ENCODE measurements at places on chromosomes 3 and 15. TPM values are rescaled to one million over a fixed set of nuclear protein-coding genes. Genes with fewer than 3 reads are reported as not detected.

- DNase-seq = no peak
These were observed 30.4 kb downstream of the ATG3 start for GRCh38 chr3:112531358-112531781.

- no peak for DNase-seq
These were observed 26.4 kb upstream of the KLF13 start for GRCh38 chr15:31300208-31300661.

DNA sequence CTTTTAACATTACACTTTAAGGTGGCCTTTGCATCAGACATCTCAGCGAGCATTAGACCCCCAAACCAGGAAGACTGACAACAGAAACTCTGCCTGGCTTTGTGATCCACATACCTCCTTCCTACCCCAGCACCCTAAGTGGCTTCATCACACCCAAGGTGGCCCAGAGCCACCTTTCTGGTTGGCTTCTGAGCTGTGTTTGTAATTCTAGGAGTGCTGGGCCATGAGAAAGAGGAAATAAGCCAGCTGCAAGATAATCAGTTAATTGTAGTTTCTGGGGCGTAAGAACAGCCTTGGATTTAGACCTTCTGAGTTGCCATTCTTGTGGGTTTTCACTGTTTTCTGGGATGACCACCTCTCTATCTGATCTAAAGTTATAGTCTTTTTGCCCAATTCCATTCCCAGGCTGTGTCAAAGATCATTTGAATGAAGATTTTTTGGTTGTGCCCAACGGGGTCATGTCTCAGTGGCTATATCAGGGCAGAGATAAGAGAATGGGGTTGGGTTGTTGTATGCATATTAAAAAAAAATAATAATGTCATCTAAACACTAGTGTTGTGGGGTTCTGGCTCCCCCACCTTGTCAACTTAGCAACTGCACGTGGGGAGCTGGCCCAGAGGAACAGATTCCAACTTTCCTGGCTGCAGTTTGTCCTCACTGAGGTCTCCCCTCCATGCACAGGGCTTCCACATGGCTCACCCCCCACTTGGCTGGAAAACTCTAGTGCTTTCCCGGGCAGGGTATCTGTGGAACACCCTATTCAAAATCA lies 234.8 kb upstream of the WNT5A start:
- no peak for DNase-seq

DNA sequence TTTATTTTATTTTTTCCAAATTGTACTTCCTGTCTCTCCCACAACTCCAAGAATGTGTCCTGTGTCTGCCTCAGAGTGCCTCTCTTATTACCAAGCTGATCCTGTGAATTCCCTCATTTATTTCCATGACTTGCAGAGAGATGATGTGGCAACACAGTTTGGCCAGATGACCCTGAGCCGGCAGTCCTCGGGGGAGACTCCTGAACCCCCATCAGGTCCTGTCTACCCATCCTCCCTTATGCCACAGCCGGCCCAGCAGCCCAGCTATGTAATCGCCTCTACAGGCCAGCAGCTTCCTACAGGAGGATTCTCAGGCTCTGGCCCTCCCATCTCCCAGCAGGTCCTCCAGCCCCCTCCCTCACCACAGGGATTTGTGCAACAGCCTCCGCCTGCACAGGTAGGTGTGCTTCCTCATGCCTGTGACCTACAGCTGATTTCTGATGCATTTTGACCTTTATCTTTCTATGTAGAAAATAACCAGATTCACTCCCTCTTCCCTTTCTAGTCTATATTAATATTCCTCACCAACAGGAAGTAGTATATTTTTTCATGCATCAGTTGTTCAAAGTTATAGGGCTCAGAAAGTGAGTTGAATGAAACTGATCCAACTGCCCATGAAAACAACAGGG lies 100.0 kb downstream of the ARPP21 start:
- no peak for DNase-seq

- no peak for DNase-seq
These were observed 18.3 kb upstream of the PKM start for GRCh38 chr15:72249142-72249810.

DNA sequence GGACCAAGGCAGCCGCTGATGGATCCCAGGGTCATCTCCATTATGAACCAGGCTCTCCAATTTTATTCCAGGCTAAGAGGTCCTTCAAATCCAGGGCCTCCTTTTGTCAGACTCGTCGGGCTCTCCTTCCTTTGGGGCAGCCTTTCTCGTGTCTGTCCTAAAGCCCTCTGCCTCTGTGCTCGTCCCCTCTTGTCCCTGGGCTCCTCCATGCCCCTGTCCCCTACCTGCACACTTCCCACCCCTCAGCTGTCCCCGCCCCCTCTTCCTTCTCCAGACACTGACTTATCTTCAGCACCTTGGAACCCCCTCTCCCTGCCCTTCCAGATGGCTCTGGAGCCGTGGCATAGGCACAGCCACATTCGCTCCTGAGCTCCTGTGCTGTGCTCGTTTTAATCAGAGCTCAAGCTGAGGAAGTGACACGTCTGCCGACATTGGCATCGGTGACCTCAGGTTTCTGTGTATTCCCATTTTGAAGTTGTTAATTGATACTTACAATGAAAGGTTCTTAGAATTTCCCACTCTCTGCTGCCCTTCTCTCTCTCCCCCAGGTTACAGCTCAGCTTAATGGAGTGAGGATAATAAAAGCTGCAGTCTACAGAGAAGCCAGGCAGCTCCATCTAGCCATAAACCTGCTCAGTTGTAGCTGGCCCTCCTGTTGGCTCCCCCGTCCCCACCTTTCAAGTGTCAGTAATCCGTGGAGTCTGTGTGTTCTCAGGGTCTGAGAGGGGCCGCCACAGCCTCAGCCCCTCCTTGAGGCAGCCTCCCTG lies 51.1 kb upstream of the SEC22A start:
- no peak for DNase-seq

DNA sequence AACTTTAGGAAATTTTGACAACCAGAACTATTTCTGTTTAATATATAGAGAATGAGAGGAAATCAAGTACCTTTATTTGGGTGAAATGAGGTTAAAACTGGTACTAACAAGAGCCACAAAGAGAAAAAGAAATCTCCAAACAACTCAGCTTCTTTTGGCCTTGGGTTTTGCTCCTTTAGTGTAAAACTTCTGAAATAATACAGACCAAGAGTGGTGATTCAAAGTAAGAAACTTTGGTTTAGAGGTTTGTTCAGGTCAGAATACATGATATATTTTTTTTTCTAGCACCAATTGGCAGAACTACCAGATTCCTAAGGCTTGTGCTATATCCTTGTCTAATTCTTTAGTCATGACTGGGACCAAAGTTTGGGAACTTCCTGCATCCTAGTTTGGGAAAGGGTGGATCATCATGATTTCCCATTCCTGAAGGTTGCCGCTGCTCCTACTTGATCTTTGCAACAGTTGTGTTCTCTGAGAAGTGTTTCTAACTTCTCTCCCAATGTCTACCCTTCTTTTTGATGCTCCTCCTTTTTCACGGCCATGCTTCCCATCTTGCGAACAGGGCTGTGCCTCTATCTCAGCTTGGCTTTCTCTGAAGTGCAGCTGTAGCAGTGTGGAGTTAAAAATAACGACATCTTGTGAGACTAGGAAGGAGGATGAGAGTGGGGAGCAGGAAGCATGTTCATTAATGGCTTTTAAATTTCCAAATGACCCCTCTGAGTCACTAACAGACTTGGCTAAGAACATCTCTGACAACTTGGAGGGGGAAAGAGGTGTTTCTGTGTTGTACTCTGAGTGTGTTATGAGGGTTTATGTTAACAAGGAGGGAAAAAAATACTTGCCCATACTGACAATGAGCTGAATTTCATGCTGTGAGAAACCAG lies 87.7 kb downstream of the KCNAB1 start:
- no peak for DNase-seq

DNA sequence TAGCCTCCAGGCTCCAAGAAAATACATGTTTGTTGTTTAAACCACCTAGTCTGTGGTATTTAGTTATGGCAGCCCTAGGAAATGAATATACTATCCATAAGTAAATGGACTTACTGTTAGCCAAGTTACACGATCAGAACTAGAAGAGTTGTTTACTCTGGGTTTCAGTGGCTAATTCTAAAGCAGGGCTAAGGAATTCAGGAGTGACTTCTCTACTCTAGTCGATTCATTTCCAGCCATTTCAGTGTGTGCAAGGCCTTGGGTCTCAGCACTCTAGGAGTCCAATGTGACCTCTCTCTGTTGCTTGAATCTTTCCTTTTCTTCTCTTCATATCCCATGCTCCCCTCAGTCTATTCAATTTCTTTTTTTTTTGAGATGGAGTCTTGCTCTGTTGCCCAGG lies 66.7 kb downstream of the BHLHE40 start:
- no peak for DNase-seq

- DNase-seq = no peak
These were observed 27.6 kb downstream of the ALS2CL start for GRCh38 chr3:46665763-46666452.

GRCh38 chr3:195807681-195808121 lies 4.0 kb downstream of the MUC4 start:
- DNase-seq = no peak

- no peak for DNase-seq
These were observed 11.4 kb downstream of the RAB6B start for GRCh38 chr3:133884054-133884886.

- DNase-seq = no peak
These were observed 123.1 kb upstream of the STRIT1 start for GRCh38 chr3:155416500-155417118.

- DNase-seq = no peak
These were observed 16.4 kb downstream of the SPG11 start for GRCh38 chr15:44647036-44647435.

GRCh38 chr3:196932600-196932999 lies 9.7 kb downstream of the NCBP2 start:
- no peak for DNase-seq

DNA sequence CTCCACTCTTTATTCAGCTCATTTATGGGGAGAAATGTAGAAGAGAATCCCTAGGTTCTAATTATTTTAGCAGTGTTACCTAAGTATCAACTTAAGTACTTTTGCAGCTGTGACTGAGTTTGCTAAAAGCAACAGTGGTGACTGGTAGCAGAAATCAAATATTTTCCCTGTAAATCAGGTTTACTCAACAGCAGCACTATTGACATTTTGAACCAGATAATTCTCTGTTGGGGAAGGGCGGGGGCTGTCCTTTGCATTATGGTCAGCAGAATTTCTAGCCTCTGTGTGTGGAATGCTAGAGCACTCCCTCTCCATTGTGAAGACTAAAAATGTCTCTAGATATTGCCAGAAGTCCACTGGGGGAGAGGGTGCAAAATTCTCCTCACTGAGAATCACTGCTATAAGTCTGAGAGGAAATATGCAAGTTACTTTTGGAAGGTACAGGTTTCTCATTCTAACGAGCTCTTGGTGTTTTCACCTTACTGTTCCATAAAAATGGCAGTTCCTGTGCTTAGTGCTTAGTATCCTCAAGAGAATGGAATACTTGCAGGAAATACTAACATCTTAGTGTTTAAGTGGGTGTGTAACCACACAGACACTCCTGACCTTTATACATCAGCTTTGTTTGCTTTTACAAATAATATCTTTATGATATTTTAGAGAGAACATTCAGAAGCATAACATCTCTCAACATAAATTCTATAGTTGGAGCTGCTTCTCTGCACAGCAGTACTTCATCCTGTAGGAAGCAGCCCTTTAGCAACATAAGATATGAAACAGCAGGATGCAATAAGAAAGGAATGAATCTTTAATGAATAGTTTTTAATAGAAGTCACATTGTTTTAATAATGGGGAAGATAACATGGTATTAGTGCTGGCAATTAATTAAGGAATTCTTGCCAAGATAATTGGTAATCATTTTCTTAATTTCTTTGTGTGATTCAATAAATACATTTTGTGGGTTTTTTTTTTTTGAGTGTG lies 246.5 kb upstream of the GOLIM4 start:
- no peak for DNase-seq

DNA sequence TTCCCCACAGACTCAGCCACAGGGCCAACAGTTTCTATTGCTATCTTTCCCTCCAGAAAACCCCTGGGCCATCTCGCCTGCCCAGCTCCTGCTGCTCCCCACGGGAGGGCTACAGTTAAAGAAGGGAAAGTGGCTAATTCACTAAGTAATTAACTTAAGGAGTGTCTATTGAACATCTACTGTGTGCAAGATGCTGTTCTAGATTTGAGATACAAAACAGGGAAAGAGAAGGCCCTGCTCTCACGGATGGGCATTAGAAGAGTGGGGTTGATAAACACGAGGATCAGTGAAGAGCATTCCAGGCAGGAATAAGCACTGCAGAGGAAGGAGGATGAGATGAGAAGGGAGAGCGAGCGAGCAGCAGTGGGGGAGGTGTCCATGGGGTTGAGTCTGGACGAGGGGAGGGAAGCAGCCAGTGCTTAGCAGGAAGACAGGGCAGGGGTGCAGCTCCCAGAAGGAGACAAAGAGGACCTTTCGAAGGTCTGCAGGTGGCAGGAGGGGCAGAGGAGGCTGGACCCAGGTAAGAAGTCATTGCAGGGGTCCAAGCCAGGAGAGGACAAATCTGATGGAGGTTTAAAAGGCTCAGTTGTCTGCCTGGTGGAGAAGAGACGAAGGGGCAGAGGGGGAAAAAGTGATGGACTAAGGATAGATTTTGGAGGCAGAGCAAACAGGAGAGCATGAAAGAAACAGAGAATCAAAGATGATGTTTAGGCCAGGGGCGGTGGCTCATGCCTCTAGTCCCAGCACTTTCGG lies 64.7 kb downstream of the KLF15 start:
- DNase-seq = no peak

GRCh38 chr15:54388746-54389145 lies 410.5 kb downstream of the UNC13C start:
- DNase-seq = no peak

TLR9 gene
- total RNA-seq = not detected

EPHA3 gene
- total RNA-seq = 1.4 TPM

GRAMD1C gene
- 25.5 TPM for total RNA-seq

TOP2B gene
- total RNA-seq = 59.3 TPM

FSTL1 gene
- 58.3 TPM for total RNA-seq

CMTM8 gene
- 16.3 TPM for total RNA-seq

DNAJA4 gene
- 42.8 TPM for total RNA-seq

TOPAZ1 gene
- total RNA-seq = not detected

SH2D7 gene
- not detected for total RNA-seq

TP63 gene
- total RNA-seq = 312 TPM

PEX11A gene
- 13.0 TPM for total RNA-seq

CASR gene
- total RNA-seq = not detected
